ENCODE measurements at places on chromosomes 4 and X.

GRCh38 chr4:11596989-11597388 is 168.3 kb upstream of the HS3ST1 start:
- DNase-seq, result no peak

DNA sequence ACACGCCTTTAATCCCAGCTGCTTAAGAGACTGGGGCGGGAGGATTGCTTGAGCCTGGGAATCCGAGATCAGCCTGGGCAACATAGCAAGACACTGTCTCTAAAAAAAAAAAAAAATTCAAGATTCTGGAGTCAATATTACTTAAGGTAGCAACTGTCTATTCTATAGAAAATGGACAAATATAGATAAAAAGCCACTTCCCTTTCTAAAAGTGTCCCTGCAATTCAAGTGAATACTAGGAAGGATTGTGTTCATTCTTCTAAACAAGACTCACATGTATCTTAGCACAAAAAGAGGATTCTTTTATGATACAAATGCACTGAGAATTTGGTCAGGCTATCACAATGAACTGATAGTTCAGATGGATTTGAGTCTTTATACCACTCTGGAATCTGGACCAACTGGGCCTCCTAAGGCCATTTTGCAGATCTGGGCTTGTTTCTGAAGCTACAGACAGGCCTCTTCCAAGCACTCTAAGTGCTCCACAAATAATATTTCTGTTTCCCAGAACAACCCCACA is 7.0 kb downstream of the PKD2 start:
- DNase-seq, result no peak

GRCh38 chrX:116232833-116233232 is 62.3 kb downstream of the AGTR2 start:
- DNase-seq, result no peak

DNA sequence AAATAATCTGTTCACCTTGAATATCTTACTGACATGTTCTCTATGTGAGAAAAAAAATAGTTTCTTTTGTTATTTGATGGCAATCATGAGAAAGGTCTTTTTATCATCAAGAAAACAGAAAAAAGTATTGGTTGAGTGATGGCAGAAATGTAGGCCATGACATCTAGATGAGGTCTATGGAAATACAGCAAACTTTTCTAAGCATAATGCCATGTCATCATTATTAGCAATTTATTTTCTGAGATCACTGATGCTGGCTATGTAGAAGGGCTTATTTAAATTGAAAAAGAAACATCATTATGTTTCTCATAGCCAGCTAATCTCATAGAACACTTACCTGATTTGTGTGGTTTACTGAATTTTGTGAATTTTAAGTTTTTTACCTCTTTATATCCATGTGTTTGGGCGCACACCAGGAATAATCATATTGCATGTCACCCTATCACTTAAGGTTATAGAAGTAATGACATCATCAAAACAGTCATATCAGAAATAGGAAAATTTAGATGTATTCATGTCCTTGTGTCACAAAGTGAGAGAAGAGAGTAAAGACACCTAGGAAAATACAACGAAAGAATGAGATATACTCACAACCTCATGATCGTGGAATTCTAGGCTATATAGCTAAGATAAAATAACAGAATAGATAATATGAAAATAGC is 22.4 kb downstream of the UGT2A3 start:
- DNase-seq, result no peak

GRCh38 chr4:98470366-98470765 is 188.0 kb downstream of the TSPAN5 start:
- no peak for DNase-seq

DNA sequence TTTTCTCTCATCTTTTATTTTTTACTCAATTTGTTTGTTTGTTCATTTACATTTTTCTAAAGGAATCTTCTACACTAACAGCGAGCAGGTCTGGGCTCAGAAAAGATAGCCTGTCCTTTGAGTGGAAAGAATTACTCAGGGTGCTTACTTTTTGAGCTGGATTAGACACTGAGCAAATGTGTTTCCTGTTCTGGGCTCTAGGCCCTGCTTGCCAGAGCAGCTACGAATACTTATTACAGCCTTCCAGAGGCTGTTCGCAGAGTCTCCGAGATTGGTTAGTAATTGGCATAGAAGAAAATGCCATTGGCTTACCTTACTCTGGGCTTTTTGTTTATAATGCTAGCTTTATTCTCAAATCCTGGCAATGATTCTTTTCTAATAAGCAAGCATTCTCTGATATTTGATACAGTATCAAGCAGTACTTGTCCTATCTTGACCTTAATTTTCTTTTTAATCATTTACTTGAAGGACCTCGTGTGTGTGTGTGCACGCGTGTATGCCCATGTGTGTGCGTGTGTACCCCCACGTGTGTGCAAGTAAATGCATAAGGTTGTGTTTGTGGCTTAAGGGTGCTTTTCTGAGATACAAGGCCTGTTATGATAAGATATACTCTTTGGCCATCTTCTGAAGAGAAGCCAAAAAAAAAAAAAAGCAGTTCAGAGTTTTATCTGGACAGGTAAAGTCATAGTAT is 76.2 kb upstream of the GRXCR1 start:
- no peak for DNase-seq

DNA sequence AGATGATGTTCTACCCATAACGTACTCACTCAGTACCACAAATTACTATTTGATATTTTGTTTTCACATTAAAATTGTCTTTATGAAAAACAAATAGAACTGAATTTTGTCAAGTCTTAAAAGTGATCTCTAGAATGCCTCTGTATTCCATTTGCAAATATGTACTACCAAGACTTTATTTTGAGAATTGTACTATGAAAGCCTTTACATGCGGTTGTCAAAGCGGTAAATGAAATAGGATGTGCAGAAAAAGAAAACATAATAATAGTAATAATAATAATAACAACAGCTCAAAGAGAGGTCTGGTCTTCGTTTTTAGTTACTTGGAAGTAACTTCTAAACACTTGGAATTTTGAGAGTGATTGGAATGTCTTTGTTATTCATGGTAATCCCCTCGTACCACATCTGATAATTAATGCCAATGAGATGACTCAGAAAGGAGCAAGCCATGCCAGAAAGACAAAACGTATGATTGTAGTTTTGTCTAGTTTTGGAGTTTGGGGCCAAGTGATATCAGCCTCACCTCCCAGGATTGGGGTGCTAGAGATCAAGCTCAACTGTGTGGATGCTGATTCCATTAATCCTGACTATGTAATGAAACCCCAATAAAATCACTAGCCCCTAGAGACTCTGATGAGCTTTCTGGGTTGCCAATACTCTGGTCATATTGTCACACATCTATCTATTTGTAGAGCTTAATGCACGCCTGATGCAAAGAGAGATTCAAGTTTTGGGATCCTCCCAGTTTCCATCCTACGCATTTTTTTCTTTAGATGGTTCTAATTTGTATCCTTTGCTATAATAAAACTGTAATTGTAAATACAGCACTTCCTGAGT is 20.2 kb upstream of the CTSO start:
- DNase-seq, result no peak

DNA sequence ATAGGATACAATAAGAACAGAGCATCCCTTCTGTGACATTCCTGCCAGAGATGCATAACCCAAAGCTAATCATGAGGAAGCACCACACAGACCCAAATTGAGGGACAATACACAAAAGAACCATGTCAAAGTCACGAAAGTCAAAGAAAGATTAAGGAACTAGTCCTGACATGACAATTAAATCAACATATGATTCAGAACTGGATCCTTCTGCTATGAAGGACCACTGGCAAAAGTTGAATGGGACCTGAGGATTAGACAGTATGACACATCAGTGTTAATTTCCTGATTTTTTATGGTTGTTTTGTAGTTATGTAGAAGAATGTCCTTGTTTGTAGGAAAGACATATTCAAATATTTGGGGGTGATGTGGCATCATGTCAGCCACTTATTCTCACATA is 13.9 kb downstream of the ACOT9 start:
- DNase-seq, result no peak

GRCh38 chrX:68440940-68441339 is 7.6 kb upstream of the OPHN1 start:
- no peak for DNase-seq

DNA sequence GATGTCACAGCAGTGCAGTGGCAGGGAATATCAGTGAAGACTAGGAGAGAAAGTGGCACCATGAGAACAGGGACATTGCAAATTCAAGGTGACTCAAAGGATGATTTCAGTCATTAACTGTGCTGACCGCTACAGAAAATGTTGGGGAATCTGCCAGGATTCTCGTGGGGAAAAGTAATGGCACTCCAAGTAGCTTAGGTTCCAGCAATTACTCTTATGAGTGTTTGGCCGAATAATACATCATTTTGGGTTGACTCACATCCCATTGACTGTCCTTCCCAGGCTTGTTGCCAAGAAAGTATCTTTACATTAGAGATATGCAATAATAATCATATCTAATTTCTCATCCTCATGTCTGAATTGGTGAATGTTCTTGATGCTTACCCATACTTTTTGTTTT is 1411.1 kb upstream of the PCDH7 start:
- no peak for DNase-seq

- no peak for DNase-seq
These were observed 84.1 kb upstream of the MAGEA4 start for GRCh38 chrX:151828439-151829080.

GRCh38 chrX:73851014-73852009 is 288.3 kb downstream of the CHIC1 start:
- DNase-seq, result peak; percentile 84

DNA sequence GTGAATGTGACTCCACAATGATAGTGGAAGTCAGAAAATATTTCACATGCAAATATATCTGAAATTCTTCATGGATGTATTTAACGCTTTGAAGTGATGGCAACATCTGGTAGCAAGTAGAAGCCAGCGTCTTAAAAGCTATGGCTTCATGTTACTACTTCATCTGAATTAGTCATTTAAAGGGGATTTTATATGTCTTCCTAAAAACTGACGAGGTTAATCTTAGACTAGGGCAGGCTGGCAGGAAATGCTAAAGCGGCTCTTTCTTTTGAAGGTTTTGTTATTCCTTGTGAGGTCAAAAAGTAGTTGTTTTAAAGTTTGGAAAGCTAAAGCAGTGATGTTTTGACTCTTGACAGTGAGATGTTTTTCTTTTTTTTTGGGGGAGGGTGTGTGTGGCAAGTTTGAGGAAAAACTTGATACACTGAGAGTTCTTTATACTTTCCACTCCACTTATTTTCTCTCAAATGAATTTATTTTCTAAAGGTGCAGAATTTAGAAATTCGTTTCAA is 22.6 kb downstream of the PLS3 start:
- no peak for DNase-seq

DNA sequence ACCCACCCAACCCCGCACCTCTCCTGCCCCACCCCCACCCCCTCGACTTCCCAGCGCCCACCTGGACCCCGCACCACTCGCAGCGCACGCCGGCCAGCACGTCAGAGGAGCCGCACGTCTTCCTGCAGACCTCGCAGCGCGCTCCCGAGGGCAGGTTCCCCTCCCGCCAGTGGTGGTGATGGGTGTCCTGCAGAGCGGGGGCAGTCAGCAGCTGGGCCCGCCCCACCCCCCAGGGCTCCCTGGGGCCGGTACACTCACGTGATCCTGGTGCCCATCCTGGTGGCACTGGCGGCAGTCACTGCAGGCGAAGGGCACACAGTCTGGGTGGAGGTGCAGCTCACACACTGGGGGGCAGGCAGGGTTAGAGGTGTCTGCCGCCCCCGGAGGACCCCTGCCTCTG is 5.1 kb downstream of the DGKQ start:
- DNase-seq, result no peak

DNA sequence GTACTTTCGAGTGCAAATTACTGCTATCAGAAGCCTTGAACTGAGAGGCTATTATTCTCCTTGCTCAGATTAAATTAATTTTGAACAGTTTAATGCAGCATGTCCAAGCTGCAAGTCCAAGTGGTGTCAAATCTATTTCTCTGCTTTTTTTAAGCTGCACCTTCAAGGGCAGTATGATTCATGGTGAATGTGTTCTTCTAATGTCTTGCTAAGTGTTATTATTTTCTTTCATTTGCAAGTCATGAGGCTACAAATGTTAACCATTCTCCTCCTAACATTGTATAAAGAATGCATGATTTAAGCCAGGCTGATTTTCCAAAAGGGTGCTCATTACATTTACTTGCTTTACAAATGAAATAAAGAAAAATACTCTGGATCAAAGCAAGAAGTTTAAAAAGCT is 200.4 kb downstream of the TEX13C start:
- no peak for DNase-seq

DNA sequence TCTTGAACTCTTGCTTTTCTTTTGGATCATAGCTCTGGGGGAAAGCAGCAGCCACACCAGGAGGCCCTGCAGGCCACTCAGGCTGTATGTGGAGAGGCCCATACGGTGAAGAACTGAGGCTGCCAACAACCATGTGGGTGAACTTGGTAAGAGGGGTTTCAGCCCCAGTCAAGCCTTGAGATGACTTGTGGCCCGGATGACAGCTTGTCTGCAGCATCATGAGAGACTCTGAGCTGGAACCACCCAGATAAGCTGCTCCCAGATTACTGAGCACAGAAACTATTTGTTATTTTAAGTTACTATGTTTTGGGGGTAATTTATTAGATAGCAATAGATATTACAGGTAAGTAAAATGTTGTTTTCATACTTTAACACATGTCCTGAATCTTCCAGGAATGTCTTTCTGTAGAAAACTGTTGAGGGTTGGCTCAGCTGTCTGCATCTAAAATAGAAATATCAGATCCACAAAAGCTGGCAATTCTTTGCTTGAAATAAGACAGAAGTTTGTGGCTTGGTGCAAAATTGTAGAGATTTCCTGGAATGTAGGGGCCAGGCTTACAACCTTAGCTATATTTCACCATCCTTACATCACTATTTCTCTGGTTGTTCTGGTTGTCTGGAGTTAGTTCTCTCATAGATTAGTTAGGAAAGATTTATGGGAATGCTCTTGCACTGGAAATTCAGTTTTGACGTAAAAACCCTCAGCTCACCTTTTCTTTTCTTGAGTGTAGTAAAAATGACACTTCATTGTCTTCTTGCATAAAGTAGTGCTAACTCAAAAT is 272.1 kb downstream of the RAPGEF2 start:
- DNase-seq, result no peak

DNA sequence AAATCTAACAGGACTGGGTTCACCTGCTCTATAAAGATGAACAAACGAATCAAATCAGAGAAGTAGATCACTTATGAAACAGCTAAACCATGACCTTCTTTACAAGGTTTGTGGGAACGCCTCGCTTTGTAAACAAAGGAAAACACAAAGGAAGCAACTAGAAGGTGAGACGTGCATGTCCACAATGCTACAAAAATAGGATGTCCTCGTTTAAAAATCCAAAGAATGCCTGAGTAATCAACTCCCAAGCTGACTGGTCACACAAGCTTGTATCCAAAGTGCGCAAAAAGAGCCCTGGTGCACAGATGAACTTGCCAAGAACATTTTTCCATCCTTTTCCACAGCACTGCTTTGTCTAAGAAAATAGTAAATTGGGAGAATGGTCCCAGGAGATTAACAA is 6.3 kb upstream of the SH3KBP1 start:
- DNase-seq, result no peak

DNA sequence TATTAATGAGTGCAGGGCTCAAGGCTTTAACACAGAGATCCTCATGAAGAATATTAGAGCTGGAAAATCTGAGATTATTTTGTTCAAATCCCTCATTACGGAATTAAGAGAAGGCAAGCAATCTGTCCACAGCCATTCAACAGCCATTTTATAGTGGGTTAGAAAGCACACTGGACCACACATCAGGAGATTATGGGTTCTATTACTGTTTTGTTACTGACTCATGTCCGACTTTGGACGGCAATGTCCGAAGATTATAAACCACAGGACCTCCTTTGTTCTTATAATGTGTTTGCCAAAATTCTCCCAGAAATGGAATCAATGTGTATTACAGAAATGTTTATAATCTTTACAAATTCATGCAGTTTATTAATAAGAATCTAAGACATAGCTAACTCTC is 8.1 kb downstream of the LAMTOR3 start:
- DNase-seq, result no peak

GRCh38 chr4:174427571-174428140 is 94.6 kb downstream of the HPGD start:
- DNase-seq, result no peak

Measured in dorsolateral prefrontal cortex (tissue), 122 donors.